Left renal cortex interstitium (tissue), 4 donors: ENCODE measurements at places on chromosomes 1 and 21. TPM values are rescaled to one million over a fixed set of nuclear protein-coding genes. Genes with fewer than 3 reads are reported as not detected.

DNA sequence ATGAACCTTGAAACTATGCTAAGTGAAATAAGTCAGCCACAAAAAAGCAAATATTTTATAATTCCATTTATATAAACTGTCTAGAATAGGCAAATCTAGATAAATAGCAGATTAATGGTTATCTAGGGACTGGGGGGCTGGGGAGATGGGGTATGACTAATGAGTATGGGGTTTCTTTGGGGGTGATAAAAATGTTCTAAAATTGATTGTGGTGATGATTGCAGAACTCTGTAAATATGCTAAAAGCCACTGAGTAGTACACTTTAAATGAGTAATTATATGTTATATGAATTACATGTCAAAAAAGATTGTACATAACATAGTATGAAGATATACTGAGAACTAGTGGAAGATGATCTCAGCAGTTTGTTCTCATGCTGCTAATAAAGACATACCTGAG, 675.0 kb downstream of the KIF26B start:
- DNase-seq = no peak

The HMCN1 gene
- 52.5 TPM for polyA plus RNA-seq

DNA sequence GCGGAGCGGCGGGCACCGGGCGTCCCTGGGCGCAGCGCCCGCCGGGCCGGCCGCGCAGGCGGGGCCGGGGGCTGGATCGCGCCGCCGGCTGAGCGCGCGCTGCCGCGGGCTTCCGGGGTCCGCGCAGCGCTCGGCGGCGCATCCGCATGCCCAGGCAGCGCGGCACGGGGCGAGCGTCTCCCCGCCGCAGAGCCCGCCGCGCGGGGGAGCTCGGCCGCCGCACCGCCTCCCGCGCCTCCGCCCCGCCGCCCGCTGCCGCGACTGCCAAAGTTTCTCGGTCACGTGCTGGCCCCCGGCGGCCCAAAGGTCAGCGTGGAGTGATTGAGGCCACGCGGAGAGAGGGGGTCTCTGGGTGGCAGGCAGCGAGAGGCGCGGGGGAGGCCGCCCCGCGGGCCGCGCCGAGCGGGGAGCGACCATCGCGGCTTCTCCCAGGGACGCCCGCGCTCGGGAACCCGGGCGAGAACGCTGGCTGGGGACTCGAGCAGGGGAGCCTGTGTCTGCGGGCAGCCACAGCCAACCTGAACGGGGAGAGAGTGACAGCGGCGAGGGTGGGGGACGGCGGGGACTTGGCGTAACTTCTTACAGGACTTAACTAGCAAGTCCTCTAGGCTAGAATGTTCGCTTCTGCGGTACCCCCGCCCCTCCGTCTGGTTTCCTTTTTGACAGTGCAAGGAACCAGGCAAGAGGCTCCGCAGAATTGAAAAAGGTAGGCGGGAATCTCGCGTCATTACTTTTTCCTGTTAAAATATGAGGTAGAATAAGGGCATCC, at the start of gene ILDR2:
TSS of gene ILDR2 (minus strand) at position 180 of the 769 bp plus-strand sequence. CDS start 272 bp downstream, outside the sequence.
- no peak for DNase-seq

DNA sequence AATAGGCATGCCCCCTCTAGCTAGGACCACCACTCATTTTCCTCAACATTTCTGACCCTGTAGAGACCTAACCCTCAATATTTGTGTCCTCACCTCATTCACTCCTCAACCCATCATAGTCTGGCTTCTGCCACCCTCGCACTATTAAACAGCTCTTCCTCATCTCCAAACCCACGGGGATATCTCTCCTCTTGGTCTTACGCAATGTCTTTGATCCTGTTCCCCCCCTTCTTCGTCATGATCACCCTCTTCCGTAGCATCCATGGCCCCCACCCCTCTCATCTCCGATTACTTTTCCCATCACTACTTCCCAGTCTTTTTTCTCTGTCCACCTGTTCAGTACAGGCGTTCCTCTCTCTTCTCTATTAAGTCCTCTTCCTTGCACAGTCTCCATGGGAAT, 51.7 kb upstream of the SPOCD1 start:
- DNase-seq = no peak

The SDCCAG8 gene
- polyA plus RNA-seq = 47.3 TPM
